ENCODE measurements at places on chromosomes 1 and 21. TPM values are rescaled to one million over a fixed set of nuclear protein-coding genes. Genes with fewer than 3 reads are reported as not detected.
A peak's percentile ranks its signal among the peaks of the same experiment; 100 is the strongest.

DNA sequence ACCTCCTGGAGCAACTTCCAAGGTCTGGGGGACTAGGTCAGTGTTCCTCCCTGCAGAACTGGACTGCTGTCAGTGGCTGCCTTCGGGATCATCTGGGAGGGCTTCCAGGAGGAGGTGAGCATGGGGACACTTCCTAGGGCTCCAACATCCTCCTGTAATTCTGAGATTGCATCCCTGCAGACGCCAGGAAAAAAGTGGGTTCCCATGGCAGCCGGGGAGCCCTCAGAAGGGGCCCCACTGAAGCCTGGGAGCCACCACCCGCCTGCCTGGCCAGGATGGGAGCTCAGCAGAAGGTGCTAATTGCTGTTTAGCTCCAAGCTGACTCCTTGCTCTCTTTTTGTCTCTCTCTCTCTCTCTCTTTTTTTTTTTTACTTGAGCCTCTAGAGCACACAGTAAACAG is 16.1 kb upstream of the ARF1 start:
- DNase-seq: no peak

- DNase-seq: no peak
These were observed 10.8 kb upstream of the TIAM1 start for GRCh38 chr21:31354604-31355443.

CAPZB gene
- total RNA-seq: 226 TPM

- no peak for DNase-seq
These were observed 923 bp downstream of the CAP1 start for GRCh38 chr1:40041466-40041838.

RNF223 gene
- not detected for total RNA-seq

GRCh38 chr1:84382127-84382526 is 16.2 kb upstream of the DNASE2B start:
- no peak for DNase-seq

DNA sequence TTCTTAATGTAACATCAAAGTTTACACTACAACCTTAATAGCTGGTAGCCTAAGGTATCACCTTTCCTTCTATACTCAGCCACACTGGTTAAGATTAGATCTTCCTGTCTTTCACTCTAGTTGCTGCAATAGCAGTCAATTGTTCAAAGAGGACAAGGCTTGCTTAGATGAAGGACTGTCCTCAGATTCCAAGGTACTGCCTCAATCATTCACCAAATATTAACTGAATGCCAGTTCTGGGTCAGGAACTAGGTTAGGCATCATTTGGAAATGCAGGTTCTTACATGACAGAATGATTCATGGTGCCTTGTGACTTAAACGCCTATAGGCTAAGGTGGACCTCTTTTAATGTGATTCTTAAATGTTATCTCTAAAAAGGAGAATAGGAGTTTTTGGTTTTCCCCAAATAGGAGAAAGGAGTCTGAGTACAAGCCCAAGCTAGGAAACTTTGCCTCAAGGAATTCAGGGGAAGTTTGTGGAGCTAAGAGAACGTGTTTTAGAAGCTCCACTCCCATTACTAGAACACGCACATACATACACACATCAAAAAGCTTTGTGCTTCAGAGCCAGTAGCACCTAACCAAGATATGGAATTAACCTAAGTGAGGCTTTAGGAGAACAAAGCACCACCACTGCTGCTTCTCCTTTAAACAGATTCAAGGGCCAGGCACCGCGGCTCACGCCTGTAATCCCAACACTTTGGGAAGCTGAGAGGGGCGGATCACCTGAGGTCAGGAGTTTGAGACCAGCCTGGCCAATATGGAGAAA is 8.5 kb upstream of the WDR47 start:
- DNase-seq: no peak

DNA sequence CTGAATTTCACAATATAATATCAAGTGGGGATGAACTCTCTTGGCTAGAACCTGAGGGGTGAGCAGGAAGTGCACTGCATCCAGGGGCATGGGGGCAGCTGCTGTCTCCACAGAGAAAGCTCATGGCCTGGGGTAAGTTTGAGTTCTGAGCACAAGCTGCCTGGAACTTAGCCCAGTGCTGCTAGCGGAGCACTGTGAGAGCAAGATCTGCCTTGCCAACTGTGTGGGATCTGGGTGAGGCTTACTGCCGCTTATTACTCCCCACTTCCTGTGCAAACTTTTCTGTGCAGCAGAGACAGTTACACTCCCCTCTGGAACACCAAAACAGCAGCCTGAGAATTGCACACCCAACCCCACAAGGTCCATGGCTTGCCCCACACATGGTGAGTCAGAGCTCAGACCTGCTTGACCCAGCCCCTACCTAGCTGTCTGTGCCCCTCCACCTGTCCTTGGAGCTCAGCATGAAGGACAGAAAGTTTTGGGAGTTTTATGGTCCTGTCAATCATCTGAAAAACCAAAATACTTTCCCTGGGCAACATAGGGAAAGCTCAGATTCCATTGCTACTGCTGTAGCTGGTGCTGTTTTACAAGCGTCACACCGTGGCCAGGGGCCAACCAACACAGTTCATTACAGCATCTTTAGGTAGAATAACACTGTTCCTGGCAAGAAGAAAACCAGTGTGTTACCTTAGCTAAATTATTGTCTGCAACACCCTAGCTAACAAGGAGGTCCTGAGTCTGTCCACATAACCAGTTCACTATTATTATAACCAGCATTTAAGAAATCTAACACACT is 762.1 kb upstream of the NEGR1 start:
- DNase-seq: peak; percentile 44

GRCh38 chr1:96703186-96703585 is 18.4 kb upstream of the PTBP2 start:
- DNase-seq: no peak

FAM72A gene
- total RNA-seq: 1.4 TPM

GRCh38 chr1:236058141-236058934 is 6.6 kb downstream of the NID1 start:
- DNase-seq: no peak

SMCP gene
- total RNA-seq: not detected

GRCh38 chr1:173405834-173406233 is 71.3 kb upstream of the PRDX6 start:
- no peak for DNase-seq

DNA sequence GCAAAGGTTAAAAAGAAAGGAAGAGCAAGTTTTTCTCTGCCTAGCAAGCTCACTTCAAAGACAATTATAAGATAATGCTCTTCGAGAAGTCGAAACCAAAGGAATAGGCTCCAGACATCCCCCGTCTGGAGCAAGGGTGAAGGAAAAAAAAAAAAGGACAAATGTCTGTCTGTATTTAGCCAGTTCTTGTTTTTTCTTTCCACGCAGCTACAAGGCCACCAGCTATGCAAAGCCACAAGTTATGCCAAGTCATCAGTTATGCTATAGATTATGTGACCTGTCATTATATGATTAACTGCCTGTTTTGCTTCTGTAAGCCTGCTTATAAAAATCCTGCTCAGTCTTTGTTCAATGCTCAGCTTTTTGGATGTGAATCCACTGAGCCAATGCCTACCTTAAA is 2.4 kb upstream of the THEM5 start:
- no peak for DNase-seq

DNA sequence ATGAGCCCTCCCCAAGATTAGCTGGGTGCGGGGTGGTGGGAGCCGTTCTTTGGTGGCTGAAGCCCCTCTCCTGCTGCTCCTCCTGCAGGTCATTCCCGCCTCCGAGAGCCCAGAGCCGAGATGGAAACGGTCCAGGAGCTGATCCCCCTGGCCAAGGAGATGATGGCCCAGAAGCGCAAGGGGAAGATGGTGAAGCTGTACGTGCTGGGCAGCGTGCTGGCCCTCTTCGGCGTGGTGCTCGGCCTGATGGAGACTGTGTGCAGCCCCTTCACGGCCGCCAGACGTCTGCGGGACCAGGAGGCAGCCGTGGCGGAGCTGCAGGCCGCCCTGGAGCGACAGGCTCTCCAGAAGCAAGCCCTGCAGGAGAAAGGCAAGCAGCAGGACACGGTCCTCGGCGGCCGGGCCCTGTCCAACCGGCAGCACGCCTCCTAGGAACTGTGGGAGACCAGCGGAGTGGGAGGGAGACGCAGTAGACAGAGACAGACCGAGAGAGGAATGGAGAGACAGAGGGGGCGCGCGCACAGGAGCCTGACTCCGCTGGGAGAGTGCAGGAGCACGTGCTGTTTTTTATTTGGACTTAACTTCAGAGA is 448 bp downstream of the G0S2 start:
- peak; percentile 77 for DNase-seq

Measured in right cardiac atrium (tissue), 5 donors.